ENCODE measurements at places on chromosomes 2 and 18. TPM values are rescaled to one million over a fixed set of nuclear protein-coding genes. Genes with fewer than 3 reads are reported as not detected.

R3HDM1 gene
- total RNA-seq = 19.0 TPM

- no peak overlapping the region for H3K4me3 ChIP-seq
- no peak for DNase-seq
- no peaks in the 10 kb centered on the region for H3K36me3 ChIP-seq
- H3K27me3 ChIP-seq = no peaks in the 10 kb centered on the region
- no peak overlapping the region for H3K27ac ChIP-seq
- H3K4me1 ChIP-seq = no peaks in the 10 kb centered on the region
Measured at GRCh38 chr18:532018-532417, 31.5 kb upstream of the COLEC12 start.

FABP1 gene
- total RNA-seq = 1.8 TPM

DNA sequence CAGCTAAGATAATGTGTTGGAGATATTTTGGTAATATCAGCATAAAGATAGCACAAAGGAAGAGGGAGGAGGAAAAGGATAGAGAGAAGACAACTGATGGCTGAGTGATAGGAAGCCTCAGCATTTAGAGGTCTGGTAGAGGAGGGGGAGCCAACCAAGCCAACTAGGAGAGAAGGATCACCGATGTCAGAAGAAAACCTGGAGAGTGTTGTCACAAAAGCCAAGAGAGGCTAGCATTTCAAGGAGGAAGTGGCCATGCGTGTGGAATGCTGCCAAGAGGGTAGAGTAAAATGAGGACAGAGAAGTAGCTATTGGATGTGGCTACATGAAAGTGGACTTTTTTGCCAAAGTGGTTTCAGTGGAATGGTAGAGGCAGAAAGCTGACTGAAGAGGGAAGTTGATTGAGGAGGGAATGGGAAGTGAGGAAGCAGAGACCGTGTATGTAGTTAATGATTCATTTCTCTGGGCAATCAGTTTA lies 34.3 kb downstream of the LCLAT1 start:
- no peak overlapping the region for H3K4me3 ChIP-seq
- no peaks in the 10 kb centered on the region for H3K4me1 ChIP-seq
- no peak overlapping the region for H3K27ac ChIP-seq
- DNase-seq = no peak
- no peaks in the 10 kb centered on the region for H3K36me3 ChIP-seq

GRCh38 chr18:29853126-29853525 lies 1189.4 kb downstream of the DSC3 start:
- no peak overlapping the region for H3K27ac ChIP-seq
- no peaks in the 10 kb centered on the region for H3K36me3 ChIP-seq
- no peaks in the 10 kb centered on the region for H3K4me1 ChIP-seq
- H3K4me3 ChIP-seq = no peak overlapping the region
- no peaks in the 10 kb centered on the region for H3K27me3 ChIP-seq
- DNase-seq = no peak

GRCh38 chr2:51014759-51015158 lies 17.2 kb downstream of the NRXN1 start:
- H3K36me3 ChIP-seq = no peaks in the 10 kb centered on the region
- H3K4me1 ChIP-seq = no peaks in the 10 kb centered on the region
- H3K4me3 ChIP-seq = no peak overlapping the region
- DNase-seq = no peak

EVA1A gene
- 22.1 TPM for total RNA-seq

FEZ2 gene
- total RNA-seq = 27.9 TPM

- H3K27me3 ChIP-seq = no peaks in the 10 kb centered on the region
- H3K4me1 ChIP-seq = no peaks in the 10 kb centered on the region
- H3K36me3 ChIP-seq = no peaks in the 10 kb centered on the region
- H3K4me3 ChIP-seq = no peak overlapping the region
- no peak overlapping the region for H3K27ac ChIP-seq
- no peak for DNase-seq
Measured at GRCh38 chr2:234615643-234616356, 118.9 kb upstream of the ARL4C start.

All from uterus (tissue), 4 donors.